ENCODE measurements at places on chromosomes 12 and 14.

GRCh38 chr12:106301241-106301610 lies 1.3 kb upstream of the TCP11L2 start:
- H3K27me3 ChIP-seq: no peaks in the 10 kb centered on the region
- H3K4me3 ChIP-seq: peak overlapping the region; percentile 81
- peaks cover 27% of the 10 kb centered on the region for H3K4me1 ChIP-seq
- H3K36me3 ChIP-seq: no peaks in the 10 kb centered on the region
- H3K27ac ChIP-seq: peak overlapping the region; percentile 97
- DNase-seq: no peak

- H3K4me1 ChIP-seq: no peaks in the 10 kb centered on the region
- peaks cover 21% of the 10 kb centered on the region for H3K36me3 ChIP-seq
- H3K27ac ChIP-seq: no peak overlapping the region
- no peak overlapping the region for H3K4me3 ChIP-seq
- DNase-seq: no peak
- no peaks in the 10 kb centered on the region for H3K27me3 ChIP-seq
These were observed 78.3 kb downstream of the LGMN start for GRCh38 chr14:92670160-92670559.

GRCh38 chr12:116389990-116390389 lies 112.5 kb upstream of the MED13L start:
- peaks cover 18% of the 10 kb centered on the region for H3K4me1 ChIP-seq
- DNase-seq: no peak
- no peaks in the 10 kb centered on the region for H3K27me3 ChIP-seq
- H3K27ac ChIP-seq: peak overlapping the region; percentile 23

GRCh38 chr12:1919763-1920162 lies 1.3 kb upstream of the CACNA2D4 start:
- peaks cover 19% of the 10 kb centered on the region for H3K4me1 ChIP-seq
- no peaks in the 10 kb centered on the region for H3K27me3 ChIP-seq
- no peak overlapping the region for H3K4me3 ChIP-seq
- no peak for DNase-seq
- H3K27ac ChIP-seq: no peak overlapping the region
- H3K36me3 ChIP-seq: no peaks in the 10 kb centered on the region

DNA sequence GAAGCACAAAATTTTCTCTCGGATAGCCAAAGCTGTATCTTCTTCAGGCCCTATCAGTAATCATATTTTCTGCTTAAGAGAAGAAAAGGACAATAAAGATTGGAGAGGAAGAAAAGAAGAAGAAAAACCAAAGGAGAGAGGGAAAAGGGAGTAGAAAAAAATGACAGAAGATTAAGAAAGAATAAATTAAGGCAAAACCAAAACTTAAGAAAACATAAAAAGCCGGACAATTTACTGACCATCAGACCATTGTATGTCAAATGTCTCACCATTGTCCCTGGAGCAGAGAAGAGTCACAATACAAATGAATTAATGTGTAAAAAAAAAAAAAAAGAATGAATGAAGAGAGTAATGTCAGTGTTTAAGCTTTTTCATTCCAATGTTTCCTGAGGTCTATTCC lies 1274.8 kb downstream of the FSCB start:
- H3K27me3 ChIP-seq: no peaks in the 10 kb centered on the region
- DNase-seq: no peak
- H3K27ac ChIP-seq: no peak overlapping the region
- H3K36me3 ChIP-seq: no peaks in the 10 kb centered on the region

GRCh38 chr14:50999726-51000125 lies 55.4 kb upstream of the PYGL start:
- no peaks in the 10 kb centered on the region for H3K27me3 ChIP-seq
- no peak for DNase-seq
- peaks cover 6% of the 10 kb centered on the region for H3K4me1 ChIP-seq
- no peak overlapping the region for H3K27ac ChIP-seq

DNA sequence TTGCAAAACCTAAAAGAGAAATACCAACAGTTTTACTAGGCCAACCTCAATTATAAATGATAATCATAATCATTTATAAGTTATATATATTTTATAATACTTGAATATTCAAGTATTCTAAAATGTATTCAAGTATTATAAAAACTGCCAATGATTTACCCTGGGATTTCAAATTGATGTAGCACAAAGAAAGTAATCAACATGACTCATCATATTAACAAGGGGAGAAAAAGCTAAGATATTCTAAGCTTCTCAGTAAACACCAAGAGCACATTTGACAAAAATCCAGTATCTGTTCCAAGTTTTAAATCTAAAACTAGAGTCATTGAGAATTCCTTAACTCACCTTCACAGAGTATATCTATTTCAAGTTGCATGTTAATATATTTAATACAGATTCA lies 56.1 kb downstream of the CAPZA3 start:
- H3K27me3 ChIP-seq: no peaks in the 10 kb centered on the region
- H3K36me3 ChIP-seq: no peaks in the 10 kb centered on the region
- no peak for DNase-seq
- no peak overlapping the region for H3K27ac ChIP-seq

- peaks cover 8% of the 10 kb centered on the region for H3K4me1 ChIP-seq
- DNase-seq: no peak
- no peak overlapping the region for H3K4me3 ChIP-seq
- no peak overlapping the region for H3K27ac ChIP-seq
These were observed 197.8 kb downstream of the TTC8 start for GRCh38 chr14:89022274-89022673.

- H3K27ac ChIP-seq: no peak overlapping the region
- no peaks in the 10 kb centered on the region for H3K4me1 ChIP-seq
- no peak overlapping the region for H3K4me3 ChIP-seq
- DNase-seq: no peak
- no peaks in the 10 kb centered on the region for H3K36me3 ChIP-seq
These were observed 56.2 kb upstream of the CCDC198 start for GRCh38 chr14:57549765-57550420.

DNA sequence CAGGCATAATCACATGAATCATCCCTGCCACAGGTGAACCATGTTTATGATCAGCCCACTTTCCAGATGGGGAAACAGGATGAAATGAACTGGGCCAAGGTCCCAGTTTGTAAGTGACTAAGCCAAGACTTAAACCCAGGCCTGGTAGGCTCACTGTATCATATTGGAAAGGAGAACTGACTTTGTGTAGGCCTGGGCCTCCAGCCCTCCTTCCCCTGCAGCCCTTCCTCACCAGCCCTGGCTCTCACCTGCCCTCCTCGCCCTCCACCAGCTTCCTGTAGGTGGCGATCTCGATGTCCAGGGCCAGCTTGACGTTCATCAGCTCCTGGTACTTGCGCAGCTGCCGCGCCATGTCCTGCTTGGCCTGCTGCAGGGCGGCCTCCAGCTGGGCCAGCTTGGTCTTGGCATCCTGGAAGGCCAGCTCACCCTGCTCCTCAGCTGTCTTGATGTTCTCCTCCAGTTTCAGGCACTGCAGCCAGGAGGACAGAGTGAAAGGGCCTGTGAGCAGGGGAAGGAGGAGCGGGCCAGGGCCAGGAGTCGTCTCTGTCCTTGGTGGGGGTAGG lies 19.8 kb downstream of the KRT80 start:
- H3K4me3 ChIP-seq: no peak overlapping the region
- H3K36me3 ChIP-seq: no peaks in the 10 kb centered on the region
- no peak for DNase-seq
- H3K27me3 ChIP-seq: no peaks in the 10 kb centered on the region

DNA sequence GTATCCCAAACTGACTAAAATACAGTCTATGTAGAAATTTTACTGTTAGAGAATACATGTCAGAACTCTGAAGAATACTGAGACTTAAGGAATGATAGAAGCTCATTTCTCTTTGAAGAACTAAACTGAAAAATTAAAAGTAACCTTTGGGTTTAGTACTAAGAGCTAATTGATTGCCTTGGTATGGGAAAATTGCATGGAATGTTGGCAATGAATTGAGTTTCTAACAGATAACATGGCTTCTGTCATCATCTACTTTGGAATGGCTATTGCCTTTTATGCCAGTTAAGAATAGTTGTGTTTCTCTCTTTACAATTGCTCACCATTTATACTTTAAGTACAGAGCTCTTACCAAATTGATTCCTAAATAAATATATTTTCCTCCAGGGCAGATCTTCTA lies 308.8 kb upstream of the SYT1 start:
- no peaks in the 10 kb centered on the region for H3K36me3 ChIP-seq
- H3K4me1 ChIP-seq: no peaks in the 10 kb centered on the region
- H3K4me3 ChIP-seq: no peak overlapping the region
- no peak overlapping the region for H3K27ac ChIP-seq
- DNase-seq: no peak

DNA sequence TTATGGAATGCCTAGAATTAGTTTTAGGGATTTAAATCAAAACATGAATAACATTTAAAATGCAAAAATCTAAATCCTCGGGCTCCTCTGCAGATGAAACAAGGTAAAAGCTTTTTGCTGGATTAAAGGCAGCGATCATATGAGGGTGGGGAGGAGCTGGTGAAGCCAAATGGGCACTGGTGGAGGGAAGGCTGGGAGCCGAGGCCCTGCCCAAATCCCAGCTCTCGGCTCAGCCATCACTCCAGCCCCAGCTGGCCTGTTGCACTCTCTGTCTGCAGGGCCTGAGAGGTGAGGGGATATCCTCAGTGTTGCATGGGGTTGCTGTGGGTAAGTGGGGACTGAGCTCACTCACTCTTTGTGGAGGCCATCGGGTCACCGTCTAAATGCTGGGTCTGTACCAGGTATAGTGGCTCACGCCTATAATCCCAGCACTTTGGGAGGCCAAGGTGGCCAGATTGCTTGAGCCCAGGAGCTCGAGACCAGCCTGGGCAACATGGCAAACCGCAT lies 28.6 kb downstream of the CALM1 start:
- H3K27me3 ChIP-seq: no peaks in the 10 kb centered on the region
- no peak overlapping the region for H3K27ac ChIP-seq
- no peaks in the 10 kb centered on the region for H3K4me1 ChIP-seq
- no peak overlapping the region for H3K4me3 ChIP-seq

DNA sequence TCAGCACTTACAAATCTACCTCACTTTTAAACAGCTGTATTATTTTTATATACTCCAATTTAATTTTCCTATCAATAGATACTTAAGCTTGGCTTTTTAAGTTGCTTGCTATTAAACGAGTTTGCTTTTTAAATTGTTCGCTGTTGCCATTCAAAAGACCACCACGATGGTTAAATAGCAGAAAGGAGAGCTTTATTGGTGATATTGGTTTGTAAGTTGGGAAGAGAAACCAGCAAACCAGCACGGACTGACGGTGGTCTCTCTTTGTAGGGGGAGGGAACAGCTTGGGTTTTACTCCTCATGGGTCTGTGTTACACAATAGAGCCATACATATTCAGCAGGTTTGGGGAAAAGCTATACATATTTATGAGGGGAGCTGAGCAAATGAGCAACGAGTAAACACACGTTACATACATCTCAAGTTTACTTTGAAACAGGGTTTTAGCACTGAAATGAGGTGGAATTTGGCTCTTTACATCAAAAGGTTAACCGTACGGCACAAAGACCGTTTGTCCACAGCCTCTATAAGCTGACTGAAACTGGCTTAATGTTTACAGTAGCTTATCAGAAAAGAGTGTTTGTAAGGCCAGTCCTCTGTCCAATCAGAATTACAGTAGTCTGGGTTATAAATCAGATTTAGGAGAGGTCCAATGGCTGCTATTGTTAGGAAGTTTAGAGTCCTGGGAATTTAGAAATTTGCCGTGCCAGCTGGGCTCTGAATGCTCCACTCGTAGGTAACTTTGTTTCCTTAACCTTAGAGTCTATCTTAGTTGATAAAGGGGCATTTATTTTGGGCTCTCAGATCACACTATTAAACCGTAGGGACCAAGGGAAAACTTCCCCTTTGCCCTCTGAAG lies 69.7 kb upstream of the DHRS4 start:
- no peaks in the 10 kb centered on the region for H3K4me1 ChIP-seq
- no peak overlapping the region for H3K27ac ChIP-seq
- H3K27me3 ChIP-seq: no peaks in the 10 kb centered on the region

- peak within 1 kb of the TSS; percentile 75 for H3K4me3 ChIP-seq
- H3K4me1 ChIP-seq: no peaks in the 10 kb centered on the region
- no peaks in the 10 kb centered on the region for H3K27me3 ChIP-seq
- no peaks in the 10 kb centered on the region for H3K36me3 ChIP-seq
These were observed at the start of gene TMCC3 for GRCh38 chr12:94650143-94651056. TMCC3 (minus strand) TSS chr12:94650557; CDS start chr12:94650430, 127 bp downstream.

DNA sequence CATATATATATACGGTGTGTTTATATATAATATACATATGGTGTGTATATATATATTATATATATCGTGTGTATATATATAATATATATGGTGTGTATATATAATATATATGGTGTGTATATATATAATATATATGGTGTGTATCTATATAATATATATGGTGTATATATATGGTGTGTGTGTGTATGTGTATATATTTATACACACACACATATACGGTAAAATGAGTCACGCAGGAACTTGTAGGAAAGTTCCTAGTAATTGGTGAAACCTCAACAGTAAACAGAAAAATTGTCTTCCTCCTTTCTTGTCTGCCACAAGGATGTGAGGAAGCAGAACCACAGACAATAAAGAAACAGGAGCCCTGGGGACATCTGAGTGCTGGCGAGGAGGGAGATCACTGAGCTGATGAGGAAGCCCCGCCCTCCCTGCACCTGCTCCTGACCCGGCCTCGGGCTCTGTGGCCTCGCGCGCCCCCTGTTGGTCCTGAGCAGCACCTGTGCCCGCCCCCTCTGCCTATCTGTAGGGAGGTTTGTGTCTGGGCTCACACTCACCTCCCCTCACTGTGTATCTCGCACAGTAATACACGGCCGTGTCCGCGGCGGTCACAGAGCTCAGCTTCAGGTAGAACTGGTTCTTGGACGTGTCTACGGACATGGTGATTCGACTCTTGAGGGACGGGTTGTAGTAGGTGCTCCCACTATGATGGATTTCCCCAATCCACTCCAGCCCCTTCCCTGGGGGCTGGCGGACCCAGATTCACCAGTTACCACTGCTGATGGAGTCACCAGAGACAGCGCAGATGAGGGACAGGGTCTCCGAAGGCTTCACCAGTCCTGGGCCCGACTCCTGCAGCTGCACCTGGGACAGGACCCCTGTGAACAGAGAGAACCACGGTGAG lies 1079.4 kb downstream of the TMEM121 start:
- no peaks in the 10 kb centered on the region for H3K36me3 ChIP-seq
- no peak overlapping the region for H3K4me3 ChIP-seq
- no peaks in the 10 kb centered on the region for H3K27me3 ChIP-seq
- DNase-seq: no peak

GRCh38 chr14:70096866-70097265 lies 91.9 kb downstream of the SLC8A3 start:
- no peak for DNase-seq
- H3K27me3 ChIP-seq: no peaks in the 10 kb centered on the region
- H3K36me3 ChIP-seq: no peaks in the 10 kb centered on the region
- peaks cover 5% of the 10 kb centered on the region for H3K4me1 ChIP-seq
- no peak overlapping the region for H3K27ac ChIP-seq

- no peak overlapping the region for H3K27ac ChIP-seq
- H3K27me3 ChIP-seq: no peaks in the 10 kb centered on the region
- DNase-seq: no peak
These were observed 5.4 kb downstream of the TMBIM4 start for GRCh38 chr12:66164349-66164821.

GRCh38 chr14:74218462-74218861 lies 20.8 kb upstream of the VSX2 start:
- no peak for DNase-seq
- no peaks in the 10 kb centered on the region for H3K27me3 ChIP-seq
- H3K4me1 ChIP-seq: peaks cover 10% of the 10 kb centered on the region
- no peak overlapping the region for H3K4me3 ChIP-seq
- H3K36me3 ChIP-seq: no peaks in the 10 kb centered on the region

All from tibial artery (tissue), 4 donors.